RWPE1 (cell line): ENCODE measurements at places on chromosomes 7 and 10.
A peak's percentile ranks its signal among the peaks of the same experiment; 100 is the strongest.

DNA sequence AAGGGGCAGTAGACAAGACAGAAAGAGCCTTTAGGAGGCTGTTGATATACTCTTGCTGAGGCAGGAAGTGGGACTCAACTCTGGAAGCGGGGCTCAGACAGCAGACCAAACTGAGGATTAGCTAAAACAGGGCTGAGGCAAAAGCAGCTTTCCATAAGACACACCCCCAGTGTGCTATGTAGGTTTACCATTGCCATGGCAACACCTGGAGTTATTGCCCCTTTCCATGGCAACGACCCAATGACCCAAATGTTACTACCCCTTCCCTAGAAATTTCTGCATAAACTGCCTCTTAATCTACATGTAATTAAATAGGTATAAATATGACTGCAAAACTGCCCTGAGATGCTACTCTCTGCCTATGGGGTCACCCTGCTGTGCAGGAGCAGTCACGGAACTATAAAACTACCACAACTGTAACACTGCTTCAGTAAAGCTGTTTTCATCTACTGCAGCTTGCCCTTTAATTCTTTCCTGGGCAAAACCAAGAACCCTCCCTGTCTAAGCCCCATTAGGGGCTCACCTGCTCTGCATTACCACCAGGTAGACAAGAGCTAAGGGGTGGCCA, 348.4 kb upstream of the PODXL start:
- DNase-seq: no peak

DNA sequence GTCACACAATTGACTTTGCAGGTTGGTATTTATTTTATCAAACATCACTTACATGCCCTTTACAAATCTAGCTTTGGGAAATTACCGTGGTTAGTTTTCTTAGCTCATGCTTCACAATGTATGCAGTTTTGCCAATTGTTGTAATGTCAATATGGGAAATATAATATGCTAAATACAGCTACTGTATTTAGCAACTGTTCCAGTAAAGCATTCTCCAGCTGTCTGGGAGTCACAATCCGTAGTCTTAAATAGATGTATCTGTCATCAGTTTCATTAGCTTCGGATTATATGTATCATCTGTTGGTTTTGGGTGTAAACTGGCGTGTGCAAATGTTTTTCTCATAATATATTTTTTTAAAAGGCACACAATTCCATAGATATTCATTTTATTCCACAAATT, 19.4 kb upstream of the AHR start:
- DNase-seq: no peak

DNA sequence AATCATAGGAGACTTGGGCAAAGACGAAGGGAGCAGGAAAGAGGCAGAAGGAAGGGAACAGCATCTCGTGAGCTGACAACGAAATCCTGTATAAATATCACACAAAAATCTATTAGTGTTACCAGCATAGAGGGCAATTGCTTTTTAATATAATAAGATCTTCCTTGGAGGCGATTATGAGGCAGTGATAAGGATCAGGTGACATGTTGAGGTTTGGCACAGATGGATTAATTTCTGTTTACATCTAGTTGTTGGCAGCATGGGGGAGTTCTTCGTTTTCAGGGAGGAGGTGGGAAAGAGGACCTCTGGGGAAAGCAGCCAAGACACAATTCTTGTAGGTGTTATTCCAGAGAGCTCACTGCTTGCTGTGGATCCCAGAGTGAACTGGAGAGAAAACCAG, 163.8 kb downstream of the PLXNA4 start:
- no peak for DNase-seq

DNA sequence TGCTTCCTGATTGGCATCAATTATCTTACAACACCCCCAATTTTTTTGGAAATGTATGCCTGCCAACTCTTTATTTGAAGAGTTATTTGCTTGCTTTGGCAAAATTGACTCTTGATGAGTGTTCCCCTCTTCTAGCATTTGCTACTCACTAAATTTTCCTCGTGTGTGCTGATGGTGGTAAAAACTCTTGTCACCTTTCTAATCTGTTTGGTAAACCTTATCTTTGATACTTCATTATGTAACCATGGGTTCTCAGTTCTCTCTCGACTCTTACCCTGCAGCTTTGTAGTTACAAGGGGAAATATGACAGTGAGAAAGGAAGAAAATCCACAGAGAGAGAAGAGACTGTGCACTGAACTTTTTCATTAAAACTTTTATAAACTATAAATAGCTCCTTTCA, 102.5 kb downstream of the CDK14 start:
- no peak for DNase-seq

DNA sequence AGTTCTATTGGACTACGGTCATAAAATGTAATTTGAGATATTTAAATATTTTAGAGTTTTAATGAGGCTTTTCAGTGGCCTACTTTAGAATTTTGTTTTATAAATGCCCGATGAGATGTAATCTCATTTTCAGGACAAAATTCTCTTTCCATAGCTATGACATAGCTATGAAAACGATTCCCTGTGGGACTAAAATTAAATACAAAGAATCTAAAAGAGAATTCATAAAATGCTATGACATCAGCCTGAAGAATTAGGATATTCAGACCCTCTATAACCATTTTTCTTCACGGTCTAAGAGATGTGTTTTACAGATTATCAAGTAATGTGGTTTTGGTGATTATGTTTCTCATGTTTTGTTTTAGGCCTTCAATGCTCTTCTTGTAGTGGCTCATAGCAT, 48.2 kb upstream of the ODAD2 start:
- no peak for DNase-seq

DNA sequence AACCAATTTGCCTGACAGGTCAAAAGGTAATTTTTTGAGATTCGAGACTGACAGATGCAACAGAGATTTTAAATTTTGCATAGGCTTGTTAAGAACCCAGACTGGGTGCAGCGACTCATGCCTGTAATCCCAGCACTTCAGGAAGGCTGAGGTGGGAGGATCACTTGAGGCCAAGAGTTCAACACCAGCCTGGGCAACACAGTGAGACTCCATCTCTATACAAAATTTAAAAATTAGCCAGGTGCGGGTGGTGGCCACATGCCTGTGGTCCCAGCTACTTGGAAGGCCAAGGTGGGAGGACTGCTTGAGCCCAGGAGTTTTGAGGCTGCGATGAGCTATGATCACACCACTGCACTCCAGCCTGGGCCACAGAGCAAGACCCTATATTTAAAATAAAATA, 34.6 kb downstream of the AMZ1 start:
- no peak for DNase-seq

- no peak for DNase-seq
Observed at GRCh38 chr7:143369678-143370651, 7.5 kb upstream of the FAM131B start.

DNA sequence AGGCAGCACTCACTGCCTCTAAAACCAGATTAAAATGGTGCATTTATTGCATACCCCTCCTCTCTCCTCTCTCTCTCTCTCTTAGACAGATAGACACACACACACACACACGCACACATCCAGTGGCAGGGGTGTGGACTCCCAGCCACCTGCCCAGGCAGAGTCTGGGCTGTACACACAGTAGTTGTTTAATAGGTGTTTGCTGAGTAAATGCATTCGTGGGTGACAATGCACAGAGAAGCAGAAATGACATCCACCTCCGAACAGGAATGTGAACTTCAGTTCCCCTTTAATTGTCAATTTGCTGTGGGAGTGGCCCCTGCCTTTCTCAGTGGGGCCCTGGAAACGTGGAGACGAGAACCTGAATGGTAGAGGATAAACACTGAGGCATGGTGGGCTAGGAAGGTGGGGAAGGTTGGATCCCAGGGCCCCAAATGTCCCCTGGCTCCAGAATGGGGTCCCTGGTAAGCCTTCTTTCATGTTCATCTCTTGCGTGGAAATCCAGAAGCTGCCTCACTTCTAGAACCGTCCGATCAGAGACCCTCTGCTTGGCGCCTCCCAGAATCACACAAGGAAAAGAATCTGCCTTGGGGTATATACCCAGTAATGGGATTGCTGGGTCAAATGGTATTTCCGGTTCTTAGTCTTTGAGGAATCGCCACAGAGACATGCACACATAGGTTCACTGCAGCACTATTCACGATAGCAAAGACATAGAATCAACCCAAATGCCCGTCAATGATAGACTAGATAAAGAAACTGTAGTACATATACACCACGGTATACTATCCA, 58.5 kb upstream of the ECHDC3 start:
- no peak for DNase-seq

- no peak for DNase-seq
Observed at GRCh38 chr10:16232441-16232840, 204.4 kb upstream of the PTER start.

- DNase-seq: no peak
Observed at GRCh38 chr7:924541-925231, 29.8 kb downstream of the ADAP1 start.

GRCh38 chr7:98949336-98950044, 71.2 kb downstream of the TRRAP start:
- DNase-seq: no peak

DNA sequence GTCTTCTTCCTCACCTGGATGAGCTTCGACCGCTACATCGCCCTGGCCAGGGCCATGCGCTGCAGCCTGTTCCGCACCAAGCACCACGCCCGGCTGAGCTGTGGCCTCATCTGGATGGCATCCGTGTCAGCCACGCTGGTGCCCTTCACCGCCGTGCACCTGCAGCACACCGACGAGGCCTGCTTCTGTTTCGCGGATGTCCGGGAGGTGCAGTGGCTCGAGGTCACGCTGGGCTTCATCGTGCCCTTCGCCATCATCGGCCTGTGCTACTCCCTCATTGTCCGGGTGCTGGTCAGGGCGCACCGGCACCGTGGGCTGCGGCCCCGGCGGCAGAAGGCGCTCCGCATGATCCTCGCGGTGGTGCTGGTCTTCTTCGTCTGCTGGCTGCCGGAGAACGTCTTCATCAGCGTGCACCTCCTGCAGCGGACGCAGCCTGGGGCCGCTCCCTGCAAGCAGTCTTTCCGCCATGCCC, 4.3 kb downstream of the GPER1 start:
- DNase-seq: no peak

GRCh38 chr10:98248018-98248417, 20.0 kb downstream of the LOXL4 start:
- no peak for DNase-seq

DNA sequence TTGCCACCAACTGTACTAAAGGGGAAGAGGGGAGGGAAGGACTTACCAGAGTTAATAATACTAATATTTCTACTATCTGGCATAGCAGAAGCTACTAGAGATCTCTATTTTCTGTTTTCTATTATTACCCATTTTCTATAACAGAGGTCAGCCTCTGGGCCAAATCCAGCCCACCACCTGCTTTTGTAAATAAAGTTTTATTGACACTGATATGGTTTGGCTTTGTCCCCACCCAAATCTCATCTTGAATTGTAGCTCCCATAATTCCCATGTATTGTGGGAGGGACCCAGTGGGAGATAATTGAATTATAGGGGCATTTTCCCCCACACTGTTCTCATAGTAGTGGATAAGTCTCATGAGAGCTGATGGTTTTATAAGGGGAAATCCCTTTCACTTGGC, 45.9 kb upstream of the CUL1 start:
- DNase-seq: no peak

DNA sequence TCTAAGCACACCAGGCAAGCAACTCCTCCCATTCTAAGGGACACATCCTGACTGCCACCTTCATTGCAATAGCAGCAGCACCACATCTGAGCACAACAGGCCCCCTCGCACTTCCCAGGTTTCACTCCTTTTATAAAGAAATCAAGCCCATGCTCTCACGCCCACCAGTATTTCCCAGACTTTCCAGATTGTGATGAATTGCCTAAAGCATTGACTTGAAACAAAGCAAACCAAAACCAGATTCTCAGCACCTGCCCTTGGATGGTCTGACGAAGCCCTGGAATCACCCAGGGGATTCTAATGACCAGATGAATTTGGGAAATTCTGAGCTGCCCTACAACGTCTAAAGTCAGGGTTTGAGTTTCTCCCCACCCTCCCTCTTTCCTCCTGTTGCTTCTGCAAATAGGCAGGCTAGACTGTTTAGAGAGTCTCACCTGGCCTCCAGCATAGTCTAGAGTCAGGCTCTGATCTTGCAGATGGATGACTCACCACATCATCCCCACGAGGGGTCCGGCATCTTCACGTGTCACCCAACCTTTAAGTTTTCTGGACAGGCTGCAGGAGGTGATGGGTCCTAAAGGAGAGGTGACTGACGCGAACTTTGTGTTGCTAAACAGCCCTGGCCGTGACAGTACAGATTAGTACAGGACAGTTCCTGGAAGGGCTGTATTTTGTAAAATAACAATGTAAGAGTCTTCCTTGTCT, 198.0 kb downstream of the SKIDA1 start:
- no peak for DNase-seq

DNA sequence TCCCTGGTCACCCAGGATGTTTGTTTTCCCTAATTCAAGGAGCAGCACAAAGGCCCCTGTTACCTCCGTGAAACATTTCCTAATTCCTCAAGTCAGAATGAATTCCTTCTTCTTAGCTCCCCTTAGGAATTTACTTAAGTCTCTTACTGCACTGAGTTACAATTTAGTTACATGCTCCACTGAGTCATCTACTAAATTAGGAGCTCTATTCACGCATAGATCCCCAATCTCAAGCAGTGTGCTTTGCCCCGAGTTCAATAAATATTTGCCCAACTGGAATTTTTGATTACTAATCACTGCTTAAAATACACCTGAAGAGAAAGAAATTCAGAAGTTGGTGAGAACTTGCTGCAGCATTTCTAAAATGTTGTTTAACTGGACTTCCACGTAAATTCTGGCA, 329.4 kb upstream of the MYO3A start:
- no peak for DNase-seq

- no peak for DNase-seq
Observed at GRCh38 chr7:111183321-111183720, 92.4 kb downstream of the LRRN3 start.

GRCh38 chr7:47371733-47372368, 210.1 kb downstream of the TNS3 start:
- peak; percentile 80 for DNase-seq
